ENCODE measurements at places on chromosomes 3 and 15.

- DNase-seq = no peak
Measured at GRCh38 chr3:119580067-119580760, 922 bp downstream of the ADPRH start.

- DNase-seq = no peak
Measured at GRCh38 chr15:95556225-95556624, 774.3 kb upstream of the NR2F2 start.

DNA sequence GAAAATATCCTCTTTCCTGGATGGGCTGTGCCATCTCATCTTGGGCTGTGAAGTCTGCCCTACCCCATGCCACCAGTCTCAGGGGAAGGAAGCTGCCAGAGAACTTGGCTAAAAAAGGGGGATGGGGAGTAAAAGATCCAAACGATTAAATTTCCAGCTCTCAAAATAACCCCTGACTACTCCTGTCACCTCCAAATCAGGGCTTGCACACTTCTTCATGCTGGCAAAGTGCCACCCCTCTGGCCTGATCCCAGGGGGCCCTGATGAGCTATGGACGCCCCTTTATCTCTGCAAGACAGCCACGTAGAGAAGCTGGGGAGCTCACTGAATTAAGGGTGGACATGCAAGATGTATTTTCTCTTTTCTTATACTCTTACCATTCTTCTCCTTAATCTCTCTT is 1.2 kb upstream of the MLF1 start:
- DNase-seq = no peak

DNA sequence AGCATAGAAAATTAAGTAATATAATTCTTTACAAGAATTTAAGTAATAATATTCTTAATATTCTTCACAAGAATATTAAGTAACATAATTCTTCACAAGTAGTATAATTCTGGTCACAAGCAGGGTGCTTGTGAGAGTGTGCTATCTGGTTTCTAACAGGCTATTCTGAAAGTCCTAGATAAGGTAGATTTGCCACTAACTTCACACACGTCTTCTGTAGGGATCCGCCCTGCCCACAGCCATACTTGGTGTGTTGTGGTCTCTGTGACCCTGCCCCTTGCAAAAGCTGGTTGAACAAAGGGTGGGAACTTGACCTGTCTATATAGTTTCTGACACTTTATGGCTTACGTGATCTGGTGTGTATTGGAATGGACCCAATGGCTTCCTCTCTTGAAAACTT is 253.4 kb upstream of the MDFIC2 start:
- no peak for DNase-seq

DNA sequence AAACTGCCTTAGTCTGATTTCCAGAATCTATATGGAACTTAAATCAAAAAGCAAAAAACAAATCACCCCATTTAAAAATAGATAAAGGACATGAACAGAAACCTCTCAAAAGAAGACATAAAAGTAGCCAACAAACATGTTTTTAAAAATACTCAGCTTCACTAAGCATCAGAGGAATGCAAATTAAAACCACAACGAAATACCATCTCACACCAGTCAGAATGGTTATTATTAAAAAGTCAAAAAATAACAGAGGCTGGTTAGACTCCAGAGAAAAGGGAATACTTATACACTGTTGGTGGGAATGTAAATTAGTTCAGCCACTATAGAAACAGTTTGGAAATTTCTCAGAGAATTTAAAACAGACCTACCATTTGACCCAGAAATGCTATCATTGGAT is 367.9 kb downstream of the ZIC4 start:
- DNase-seq = no peak

DNA sequence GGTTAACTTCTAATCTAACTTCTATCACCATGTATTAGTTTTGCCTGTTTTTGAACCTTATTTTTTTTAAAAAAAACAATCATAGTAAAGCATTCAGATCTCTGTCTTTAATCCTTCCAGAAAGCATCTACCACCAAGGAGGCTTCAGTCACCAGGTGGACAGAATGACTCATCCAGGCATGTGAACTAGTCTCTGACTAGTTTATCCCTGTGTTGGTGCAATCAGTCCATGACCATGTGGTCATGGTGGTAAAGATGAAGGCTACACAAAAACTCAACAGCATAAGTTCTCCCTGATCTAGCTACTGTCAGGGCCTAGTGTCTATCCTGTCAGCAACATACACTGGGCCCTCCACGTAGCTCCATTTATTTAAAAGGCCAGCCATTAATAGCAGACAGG is 750.6 kb downstream of the AGBL1 start:
- no peak for DNase-seq

GRCh38 chr3:48202632-48203031 is 14.4 kb upstream of the CDC25A start:
- DNase-seq = no peak

GRCh38 chr15:40100123-40100946 is 8.3 kb downstream of the BMF start:
- DNase-seq = no peak

GRCh38 chr3:136380530-136380929 is 130.4 kb downstream of the PCCB start:
- no peak for DNase-seq

GRCh38 chr15:72113347-72114031 is 4.5 kb downstream of the MYO9A start:
- DNase-seq = no peak

- no peak for DNase-seq
Measured at GRCh38 chr3:28678086-28678485, 329.5 kb upstream of the AZI2 start.

- no peak for DNase-seq
Measured at GRCh38 chr15:89412905-89413411, 78.3 kb upstream of the POLG start.

GRCh38 chr15:76986743-76987142 is 8.2 kb upstream of the PSTPIP1 start:
- DNase-seq = no peak

- DNase-seq = no peak
Measured at GRCh38 chr15:65338823-65339222, 34.3 kb downstream of the RNU5B-1 start.

DNA sequence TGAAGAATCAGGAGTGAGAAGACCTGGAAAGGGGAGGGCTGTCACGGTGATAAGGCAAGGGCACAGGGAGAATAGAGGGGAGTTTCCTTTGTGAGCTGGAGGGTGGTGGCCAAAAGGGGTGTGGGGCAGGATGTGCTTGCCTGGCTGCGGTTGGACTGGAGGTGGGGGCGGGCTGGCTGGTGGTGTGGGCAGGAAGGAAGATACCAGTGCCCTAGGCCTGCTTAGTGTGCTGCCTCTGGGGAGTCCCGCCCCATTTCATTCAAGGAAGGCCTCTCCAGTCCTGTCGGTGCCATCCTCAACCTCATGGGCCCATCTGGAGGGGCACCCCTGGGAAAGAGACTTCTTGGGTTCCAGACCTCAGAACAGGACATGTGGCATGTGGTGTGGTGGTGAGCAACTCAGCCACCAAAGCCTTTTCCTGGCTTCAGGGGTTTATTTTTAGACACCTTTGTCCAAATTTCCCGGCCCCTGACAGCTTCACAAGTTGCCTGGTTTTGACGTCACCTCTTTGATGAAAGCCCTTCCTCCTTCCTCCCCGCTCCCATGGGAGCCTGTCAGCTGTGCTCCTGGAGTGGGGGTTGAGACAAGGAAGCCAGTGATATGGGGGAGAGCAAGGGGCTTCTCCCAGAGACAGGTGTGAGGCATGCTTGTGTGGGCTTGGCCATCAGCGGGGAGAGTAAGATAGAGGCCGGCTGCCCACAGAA is 15.6 kb downstream of the TEX264 start:
- DNase-seq = peak; percentile 71

DNA sequence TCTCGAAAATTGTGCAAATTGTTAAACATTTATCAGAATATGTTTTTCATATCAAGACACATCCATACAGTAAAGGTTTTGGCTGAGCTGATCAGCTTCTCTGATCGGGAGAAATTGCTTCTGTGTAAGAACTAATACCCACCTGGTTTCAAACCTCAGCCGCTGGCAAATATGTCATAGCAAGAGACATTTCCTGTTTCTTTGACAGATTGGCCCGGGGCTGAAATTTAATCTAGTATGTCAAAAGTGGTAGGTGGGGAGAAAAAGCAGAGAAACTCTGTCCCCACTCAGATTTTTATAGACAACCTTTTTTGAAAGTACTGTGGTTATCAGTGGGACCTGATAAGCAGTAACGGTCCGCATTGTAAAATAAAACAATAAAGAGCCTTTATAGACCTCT is 88.8 kb upstream of the SLC24A5 start:
- DNase-seq = no peak

DNA sequence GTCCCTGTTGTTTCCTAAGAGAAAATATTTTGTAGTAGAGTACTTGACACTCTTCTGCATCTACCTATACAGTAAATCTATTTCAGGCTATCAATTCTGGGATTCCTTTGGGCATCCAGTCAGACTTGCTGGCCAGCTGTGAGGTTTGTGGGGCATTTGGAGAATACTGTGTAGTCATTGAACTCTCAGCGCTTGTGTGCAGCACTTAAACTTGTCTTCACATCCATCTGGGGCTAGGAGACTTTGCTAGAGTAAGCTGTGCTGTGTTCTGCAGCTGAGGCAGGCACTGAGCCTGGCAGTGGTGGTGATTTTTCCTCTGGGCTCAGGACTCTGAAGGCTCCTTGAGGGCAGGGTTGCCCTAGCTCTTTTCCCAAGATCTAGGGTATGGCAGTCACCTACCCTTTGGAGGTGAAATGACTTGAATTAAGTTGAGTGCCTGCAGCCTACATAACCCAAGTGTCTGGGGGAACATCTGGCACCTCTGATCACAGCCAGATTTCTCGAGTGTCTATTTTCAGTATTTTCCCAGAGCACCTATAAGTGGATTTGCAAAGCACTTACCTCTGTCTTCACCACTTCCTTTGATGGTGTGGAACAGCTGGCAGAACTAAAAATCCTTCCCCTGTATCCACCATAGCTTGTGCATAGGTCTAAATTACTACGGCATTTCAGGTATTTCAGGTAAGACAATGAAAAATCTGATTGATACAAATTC is 19.3 kb downstream of the CLSTN2 start:
- DNase-seq = no peak

DNA sequence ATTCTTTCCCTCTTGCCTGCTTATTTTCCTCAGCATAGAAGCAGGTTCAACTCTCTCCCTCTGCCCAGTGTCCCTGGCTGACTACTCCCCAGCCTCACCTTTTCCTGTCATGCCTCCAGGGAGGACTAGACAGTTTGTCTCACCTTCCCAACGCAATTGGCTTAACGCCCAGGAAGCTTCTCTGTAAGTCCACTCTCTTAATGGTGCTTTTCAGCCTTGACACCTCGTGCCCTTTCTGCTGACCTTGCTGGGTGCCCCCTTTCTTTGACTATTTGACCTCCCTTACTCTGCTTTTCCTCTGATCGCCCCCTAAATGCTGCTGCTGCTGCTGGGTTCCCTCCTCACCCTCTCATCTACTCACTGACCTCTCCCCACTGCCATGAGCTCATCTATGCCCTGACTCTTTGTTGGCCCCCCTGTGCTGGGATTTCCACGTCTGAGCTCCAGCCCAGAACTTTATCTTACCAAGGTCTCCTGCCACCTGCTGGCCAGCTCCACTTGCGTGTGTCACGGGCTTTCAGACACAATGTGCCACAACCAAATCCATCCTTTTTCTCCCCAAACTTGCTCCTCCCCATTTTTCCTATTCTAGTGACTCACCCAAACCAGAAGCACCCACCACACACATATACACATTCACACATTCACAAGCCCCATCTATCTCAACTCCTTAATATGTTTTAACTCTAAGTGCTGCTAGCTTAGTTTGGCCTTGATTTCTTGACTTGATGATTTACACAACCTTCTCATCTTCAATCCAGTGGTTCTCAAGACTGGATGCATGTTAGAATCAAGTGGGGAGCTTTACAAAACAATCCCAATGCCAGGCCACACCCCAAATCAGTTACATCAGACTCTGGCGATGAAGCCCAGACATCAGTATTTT is 16.6 kb downstream of the EPB42 start:
- peak; percentile 28 for DNase-seq

DNA sequence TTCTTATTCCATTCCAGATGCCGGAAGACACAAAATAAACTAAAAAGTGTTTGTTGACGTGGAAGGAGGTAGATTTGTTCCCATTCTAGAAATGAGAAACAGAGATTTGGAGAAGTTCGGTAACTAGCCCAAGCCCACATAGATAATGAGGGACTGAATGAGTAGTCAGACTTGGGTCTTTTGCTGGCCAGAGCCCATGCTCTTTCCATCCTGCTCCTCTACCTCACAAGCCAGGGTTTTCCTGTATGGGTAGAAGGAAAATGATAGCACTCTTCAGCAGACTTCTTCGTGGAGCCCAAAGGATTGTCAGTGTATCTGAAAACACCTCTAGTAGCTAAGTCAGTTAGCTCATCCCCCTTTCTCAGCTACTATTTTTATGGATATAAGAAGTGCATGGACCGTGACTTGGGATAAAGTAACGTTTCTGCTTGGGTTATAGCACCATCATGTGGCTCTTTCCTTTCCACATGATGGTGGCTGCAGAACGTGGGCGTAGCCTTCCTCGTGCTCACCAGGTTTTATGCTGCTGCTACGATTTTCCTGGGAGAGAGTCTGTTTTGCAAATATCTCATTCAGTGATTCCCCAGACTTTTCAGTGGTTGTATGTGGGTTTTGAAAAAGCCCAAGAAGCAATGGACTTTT is 84.6 kb downstream of the DGKG start:
- DNase-seq = no peak

- no peak for DNase-seq
Measured at GRCh38 chr3:189169728-189170127, 2.0 kb upstream of the TPRG1 start.

- no peak for DNase-seq
Measured at GRCh38 chr15:42171122-42171521, 14.7 kb upstream of the PLA2G4F start.

DNA sequence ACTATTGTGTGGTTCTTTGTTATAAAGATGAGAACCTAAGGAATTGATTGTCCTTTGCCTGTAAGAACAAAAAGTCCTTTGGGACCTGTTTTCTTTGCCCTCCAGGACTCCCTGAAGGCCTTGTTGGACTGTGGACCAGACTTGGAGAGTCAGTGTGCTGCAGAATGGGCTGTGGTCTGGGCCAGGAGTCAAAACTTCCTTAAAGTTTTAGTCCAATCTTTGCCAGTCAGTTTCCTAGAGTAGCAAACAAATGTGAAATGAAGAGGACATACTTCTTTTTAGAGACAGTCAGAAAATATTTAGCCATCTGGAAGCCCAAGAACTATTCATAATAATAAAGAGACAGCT is 45.4 kb downstream of the PDE8A start:
- DNase-seq = no peak

DNA sequence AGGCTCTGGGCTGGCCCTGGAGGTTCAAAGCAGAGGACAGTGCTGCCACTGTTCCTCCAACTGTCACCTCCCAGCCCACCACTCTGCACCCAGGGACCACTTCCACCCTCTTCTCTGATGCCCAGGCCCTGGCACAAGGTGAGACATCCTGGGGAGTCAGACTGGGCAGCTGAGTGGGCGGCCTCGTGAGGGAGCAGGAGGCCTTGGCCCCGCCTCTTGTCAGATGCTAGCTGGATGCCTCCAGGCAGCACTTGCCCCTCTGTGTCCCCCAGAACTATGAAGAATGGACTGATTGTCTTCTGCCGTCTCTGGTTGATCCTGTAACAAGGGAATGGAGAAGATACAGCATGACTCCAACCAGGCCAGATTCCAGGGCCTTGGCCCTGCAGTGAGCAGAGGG is 191.0 kb upstream of the LINGO1 start:
- DNase-seq = no peak

- no peak for DNase-seq
Measured at GRCh38 chr15:66730168-66731021, 28.4 kb downstream of the SMAD6 start.

GRCh38 chr15:61869656-61870055 is 190.6 kb downstream of the VPS13C start:
- DNase-seq = no peak

Data from stimulated activated CD8-positive, alpha-beta memory T cell treated with anti-CD3 and anti-CD28 coated beads, Interleukin-2, amount 100 ng/mL, for 1 hour (primary cell).